NCI-H446 (cell line): ENCODE measurements at places on chromosomes 7 and 10.

DNA sequence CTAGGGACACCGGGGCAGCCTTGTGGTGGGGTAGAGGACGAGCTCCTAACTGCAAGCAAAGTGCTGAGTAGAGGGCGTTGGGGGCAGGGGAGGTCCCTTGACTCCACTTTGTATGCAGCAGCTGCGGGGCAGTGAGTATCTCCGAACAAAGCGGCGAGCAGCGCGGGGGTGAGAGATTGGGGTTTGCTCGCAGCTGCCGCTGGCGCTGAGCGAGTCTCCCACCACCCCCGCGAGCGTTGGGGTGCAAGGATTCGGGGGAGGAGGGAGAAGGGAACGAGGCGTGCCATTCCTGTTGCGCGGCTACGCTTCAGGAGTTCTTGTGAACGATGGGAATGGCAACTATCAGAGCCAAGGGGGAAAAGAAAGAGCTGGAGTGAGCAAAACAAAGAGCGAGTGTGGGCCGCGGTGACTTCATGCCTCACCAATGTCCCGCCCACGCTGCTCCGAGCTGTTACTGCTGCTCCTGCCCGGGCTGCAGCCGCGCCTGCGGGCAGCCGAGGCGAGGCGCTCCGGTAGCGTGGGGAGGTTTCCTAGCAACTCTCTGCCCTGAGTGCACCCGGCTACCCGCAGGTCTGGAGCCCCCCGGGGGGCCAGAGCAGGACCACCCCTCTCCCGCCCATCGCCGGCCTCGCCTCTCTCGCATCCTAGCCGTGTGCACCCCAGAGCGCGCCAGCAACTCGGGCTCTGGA lies at the start of gene ITGB8:
ITGB8 (plus strand) TSS at position 662 of the 689 bp plus-strand sequence. CDS start 907 bp downstream, outside the sequence.
- DNase-seq, result peak; percentile 88

DNA sequence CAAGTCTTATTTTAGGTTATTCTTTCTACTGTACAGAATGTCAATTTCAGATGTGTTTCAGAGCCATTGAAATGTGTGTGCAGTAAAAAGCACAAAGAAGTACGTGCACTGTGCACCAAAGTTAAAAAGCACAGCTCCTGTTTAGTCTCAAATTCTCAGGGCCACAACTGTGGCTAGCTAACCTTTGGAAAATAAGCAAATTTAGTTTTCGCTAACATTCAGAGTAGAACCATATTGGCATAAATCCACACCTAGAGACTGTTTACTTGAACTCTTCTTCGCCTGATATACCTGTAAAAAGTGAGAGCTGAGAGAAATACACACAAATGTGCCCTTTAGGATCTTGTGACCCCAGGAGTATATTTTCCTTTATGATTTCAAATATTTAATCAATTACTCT lies 353.9 kb downstream of the TFEC start:
- no peak for DNase-seq

- no peak for DNase-seq
Measured at GRCh38 chr7:83159731-83160130, 3.0 kb downstream of the PCLO start.

GRCh38 chr7:74725840-74726239 lies 48.0 kb upstream of the NCF1 start:
- DNase-seq, result no peak

DNA sequence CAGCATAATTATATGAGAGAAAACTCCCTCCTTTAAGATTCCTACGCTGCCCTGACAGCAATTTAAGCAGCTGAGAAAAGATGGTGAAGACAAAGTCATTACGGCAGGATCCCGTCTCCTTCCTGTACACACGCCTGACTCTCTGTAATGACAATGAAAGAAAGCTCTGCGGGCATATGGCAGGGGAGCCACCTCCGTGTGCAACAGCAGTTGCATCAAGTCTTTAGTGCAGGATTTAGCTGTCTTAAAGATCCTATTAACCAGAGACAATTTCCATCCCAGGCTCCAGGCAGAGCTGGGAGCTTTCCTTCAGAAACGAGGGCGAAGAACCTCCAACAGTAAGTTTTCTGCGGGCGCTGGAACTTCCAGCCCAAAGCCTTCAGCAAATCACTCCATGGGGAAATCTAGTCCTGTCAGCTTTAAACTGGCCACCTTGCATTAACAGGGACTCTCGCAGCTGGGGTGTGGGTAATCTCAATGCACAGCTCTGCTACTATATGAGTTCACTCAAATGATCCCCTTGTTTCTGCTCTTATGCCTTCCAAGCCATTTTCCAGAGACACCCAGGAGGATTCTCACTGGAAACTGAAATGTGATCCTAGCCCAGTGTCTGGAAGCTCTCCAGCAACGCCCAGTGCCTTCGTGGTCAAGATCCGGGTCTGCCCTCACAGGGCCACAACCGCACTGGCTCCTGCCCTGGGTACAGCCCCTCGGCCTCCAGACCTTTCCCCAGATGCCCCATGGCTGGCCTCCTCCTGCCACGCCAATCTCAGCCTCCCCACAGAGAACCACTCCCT lies 74.9 kb downstream of the CTBP2 start:
- no peak for DNase-seq

DNA sequence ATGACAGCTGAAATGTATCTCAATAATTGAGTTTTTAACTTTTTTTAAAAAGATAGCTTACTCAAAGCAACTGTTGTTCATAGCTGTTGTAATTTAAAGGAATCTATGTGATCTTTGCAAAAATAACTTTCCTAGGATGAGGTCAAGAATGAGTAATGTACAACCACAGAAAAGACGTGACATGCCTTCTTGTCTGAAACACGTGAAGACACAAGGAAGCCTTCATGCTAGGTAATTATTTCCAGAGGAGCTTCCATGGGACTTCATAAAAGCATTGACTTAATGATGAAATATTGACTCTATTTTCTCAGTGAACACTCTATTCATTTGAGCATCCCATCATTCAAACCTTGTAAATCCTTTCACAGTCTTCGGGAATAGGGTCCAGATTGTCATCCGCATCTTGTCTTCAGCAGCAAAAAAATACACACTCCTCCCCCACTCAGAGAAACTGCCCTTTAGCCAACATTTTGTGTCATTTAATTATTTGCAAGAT lies 528.0 kb downstream of the NRG3 start:
- DNase-seq, result no peak

DNA sequence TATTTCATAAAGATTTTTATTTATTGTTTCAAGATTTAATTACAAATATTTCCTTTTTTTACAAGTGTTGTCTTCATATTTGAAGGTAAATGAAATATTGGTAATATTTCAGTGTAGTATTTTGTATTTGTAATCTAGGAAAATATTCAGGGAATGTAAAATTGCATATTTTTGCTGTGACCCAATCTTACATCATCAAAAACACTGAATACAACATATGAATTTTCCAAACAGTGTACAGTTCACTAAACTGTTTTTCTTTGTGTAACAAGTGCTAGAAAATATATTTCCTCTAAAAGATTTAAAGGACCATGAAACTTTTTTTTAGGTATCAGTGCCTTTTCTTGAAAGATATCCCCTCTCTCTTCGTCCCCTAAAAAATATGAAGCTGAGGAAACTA lies 251.9 kb upstream of the KCND2 start:
- no peak for DNase-seq

DNA sequence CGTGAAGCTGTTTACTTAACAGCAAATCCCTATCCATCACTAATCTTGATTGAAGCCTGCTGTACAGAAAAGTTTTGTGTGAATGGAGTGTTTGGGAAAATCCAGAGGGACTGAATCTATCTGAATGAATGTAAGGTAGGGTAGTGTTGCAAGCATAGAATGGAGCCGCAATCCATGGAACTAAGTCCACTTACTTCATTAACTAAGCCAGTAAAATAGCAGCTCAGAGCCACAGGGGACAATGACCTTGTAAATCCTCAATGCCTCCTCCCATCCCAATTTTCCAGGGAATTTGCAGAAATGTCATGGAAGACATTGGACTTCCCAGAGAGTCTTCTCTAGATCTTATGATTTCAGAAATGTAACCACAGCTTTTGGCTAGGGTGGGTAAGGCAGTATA lies 15.2 kb downstream of the TBATA start:
- DNase-seq, result no peak

GRCh38 chr10:688312-689120 lies 952 bp downstream of the DIP2C start:
- no peak for DNase-seq

DNA sequence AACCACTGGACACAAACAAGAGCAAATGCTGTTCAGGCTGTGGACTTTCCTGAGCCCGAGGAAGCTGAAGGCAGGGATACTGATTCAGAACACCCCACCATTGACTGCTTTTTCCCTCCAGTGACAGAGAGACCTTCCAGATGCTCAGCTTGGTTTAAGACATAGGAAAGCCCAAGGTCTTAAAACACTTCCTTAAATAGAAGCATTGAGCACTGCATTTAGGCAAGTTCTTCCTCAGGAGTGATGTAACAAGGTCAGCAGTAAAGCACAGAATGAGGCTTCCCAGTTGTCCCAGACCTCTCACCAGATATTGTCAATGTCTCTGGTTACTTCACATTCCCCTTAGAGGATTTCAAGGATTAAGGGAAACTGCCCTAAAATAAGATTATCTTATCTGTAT lies 19.6 kb upstream of the CDCA7L start:
- no peak for DNase-seq

GRCh38 chr7:96093435-96093834 lies 228.5 kb downstream of the SLC25A13 start:
- DNase-seq, result no peak

DNA sequence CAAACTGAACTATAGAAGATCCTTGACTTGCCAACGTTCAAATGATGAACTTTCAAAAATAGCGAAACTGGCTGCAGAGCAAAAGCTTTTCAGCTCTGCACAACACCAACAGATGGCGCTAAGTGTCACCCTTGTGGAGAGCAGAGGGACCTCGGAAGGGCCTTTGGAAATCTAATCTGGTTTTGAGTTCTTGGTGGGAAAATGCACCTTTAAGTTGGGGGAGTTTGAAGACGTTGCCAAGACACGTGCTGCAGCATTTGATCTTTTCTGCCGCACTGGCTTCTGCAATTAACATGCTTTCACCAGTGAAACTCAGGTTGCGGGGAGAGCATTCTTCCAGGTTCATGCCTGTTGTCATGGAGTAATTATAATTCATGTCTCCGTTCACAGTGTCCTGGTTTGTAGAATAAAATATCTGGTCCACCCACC lies 26.3 kb upstream of the WDR11 start:
- peak; percentile 73 for DNase-seq

GRCh38 chr7:132871419-132871818 lies 210.5 kb downstream of the CHCHD3 start:
- DNase-seq, result no peak

DNA sequence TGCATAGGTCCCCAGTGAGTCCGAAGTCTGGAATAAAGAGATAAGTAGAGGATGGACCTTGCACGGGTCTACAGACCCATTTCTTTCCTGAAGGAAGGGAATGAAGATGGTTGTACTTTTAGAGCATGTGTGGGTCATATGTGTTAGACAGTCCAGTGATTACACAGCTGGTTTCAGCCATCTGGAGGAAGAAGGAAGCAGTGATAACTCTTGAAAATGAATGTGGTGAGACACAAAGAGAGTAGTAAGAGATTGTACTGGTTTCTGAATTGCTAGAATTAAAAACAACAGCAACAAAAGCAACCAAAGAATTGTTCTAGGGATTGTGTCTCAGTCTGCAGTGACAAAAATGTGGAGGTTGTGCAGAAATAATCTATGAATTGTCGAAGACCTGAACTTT lies 258.9 kb downstream of the SUGCT start:
- no peak for DNase-seq

- peak; percentile 63 for DNase-seq
Measured at GRCh38 chr7:82194016-82194643, 249.4 kb downstream of the CACNA2D1 start.

GRCh38 chr10:102141583-102142107 lies 8.8 kb downstream of the PPRC1 start:
- DNase-seq, result no peak
